Activated T-cell treated with anti-CD3 and anti-CD28 coated beads, Interleukin-2, amount 50 U/mL, for 72 hours (primary cell): ENCODE measurements at places on chromosomes 13 and 19. TPM values are rescaled to one million over a fixed set of nuclear protein-coding genes. Genes with fewer than 3 reads are reported as not detected.

Gene MCOLN1
- 9.5 TPM for total RNA-seq

DNA sequence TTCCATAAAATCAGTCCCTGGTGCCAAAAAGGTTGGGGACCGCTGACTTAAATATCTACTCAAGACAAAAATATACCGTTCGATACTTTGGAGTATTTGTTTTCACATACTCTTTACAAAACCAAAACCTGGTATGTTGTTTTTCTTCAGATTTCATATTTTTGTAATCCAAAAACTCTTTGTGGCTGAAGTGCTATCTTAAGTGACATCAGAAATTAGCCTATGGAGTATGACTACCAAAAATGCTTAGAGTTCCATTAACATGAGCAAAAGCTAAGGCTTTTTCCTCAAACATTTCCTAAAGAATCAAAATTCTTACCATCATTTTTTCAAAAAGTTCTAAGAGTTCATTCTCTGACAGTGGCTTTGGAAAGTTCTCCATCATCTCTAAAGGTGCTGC, 52.0 kb downstream of the DIAPH3 start:
- no peak overlapping the region for H3K27ac ChIP-seq
- H3K36me3 ChIP-seq = peaks cover 26% of the 10 kb centered on the region
- H3K4me3 ChIP-seq = no peak overlapping the region
- H3K27me3 ChIP-seq = no peaks in the 10 kb centered on the region
- no peak for DNase-seq

DNA sequence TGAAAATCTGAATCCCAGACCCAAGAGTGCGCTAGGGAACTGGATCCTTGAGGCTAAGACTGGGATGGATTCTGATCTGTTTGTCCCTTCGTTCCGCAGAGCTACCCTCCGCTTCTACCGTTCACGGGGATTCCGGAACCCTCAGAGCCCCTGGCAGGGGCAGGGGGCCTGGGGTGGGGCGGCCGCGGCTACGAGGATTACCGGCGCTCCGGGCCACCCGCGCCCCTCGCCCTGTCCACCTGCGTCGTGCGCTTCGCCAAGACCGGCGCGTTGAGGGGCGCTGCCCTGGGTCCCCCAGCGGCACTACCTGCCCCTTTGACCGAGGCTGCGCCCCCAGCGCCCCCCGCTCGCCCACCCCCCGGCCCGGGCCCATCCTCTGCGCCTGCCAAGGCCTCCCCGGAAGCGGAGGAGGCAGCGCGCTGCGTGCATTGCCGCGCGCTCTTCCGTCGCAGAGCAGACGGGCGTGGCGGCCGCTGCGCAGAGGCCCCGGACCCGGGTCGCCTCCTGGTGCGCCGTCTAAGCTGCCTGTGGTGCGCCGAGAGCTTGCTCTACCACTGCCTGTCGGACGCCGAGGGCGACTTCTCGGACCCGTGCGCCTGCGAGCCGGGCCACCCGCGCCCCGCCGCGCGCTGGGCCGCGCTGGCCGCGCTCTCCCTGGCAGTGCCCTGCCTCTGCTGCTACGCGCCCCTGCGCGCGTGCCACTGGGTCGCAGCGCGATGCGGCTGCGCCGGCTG, 7.1 kb downstream of the SPRED3 start:
- DNase-seq = peak; percentile 66
- peaks cover 35% of the 10 kb centered on the region for H3K27me3 ChIP-seq
- H3K4me1 ChIP-seq = peaks cover 31% of the 10 kb centered on the region
- peak overlapping the region; percentile 90 for H3K4me3 ChIP-seq

Gene PAF1
- total RNA-seq = 52.0 TPM

- no peak overlapping the region for H3K4me3 ChIP-seq
- no peak for DNase-seq
- no peaks in the 10 kb centered on the region for H3K4me1 ChIP-seq
Measured at GRCh38 chr13:43822969-43823368, 36.2 kb upstream of the ENOX1 start.

GRCh38 chr19:6070720-6071485, 39.4 kb downstream of the RFX2 start:
- no peaks in the 10 kb centered on the region for H3K27me3 ChIP-seq
- H3K36me3 ChIP-seq = no peaks in the 10 kb centered on the region
- H3K4me1 ChIP-seq = peaks cover 22% of the 10 kb centered on the region
